ENCODE measurements at places on chromosomes 7 and 10.

GRCh38 chr10:19862811-19863515 is 46.7 kb downstream of the PLXDC2 start:
- DNase-seq = no peak

DNA sequence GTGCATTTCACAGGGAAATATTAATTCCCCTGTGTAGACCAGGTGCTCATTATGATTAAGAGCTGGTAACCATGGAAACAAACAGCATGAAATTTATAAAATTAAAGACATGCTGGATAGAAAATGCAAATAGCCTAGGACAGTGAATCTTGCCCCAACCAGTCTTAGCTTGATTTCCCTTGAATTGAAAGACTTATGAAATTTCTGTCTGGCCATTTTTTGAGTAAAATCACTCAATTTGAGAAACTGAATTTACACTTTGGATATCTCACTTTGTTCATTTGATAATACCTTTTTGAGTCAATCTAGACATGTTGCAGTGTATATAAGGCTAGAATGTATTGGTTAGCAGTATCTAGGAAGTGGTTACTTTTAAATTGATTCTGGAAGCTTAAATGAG is 4.4 kb upstream of the SMIM30 start:
- DNase-seq = no peak

- no peak for DNase-seq
Observed at GRCh38 chr10:92544296-92544695, 29.6 kb downstream of the IDE start.

GRCh38 chr7:126119981-126120380 is 1132.8 kb downstream of the GRM8 start:
- DNase-seq = no peak

- no peak for DNase-seq
Observed at GRCh38 chr10:86952106-86952505, 5.3 kb downstream of the MMRN2 start.

DNA sequence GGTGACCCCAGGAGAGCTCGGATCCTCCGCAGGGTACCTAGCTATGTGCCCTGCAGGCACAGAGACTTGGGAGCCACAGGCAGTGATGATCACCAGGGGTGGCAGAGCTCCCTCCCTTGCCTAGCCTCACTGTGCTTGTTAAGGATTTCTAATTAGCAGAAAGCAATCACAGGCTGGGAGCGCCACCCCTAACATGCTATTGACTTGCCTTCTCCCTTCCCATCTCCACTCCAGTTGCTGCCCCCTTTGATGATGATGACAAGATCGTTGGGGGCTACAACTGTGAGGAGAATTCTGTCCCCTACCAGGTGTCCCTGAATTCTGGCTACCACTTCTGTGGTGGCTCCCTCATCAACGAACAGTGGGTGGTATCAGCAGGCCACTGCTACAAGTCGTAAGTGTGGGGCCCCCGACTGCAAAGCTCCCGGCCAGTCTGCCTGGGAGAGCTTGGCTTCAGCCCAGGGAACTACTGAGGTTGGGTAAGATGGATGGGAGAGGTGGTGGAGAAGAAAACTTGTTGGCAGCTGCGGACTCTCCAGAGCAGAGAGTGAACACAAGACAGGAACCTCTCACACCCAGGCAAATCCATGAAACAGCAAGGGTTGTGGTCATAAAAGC is 1.2 kb downstream of the PRSS1 start:
- peak; percentile 25 for DNase-seq

GRCh38 chr7:7932553-7932952 is 36.0 kb upstream of the GLCCI1 start:
- no peak for DNase-seq

GRCh38 chr10:79055100-79055782 is 13.5 kb upstream of the ZMIZ1 start:
- no peak for DNase-seq

- DNase-seq = no peak
Observed at GRCh38 chr7:132380059-132380458, 196.2 kb downstream of the PLXNA4 start.

DNA sequence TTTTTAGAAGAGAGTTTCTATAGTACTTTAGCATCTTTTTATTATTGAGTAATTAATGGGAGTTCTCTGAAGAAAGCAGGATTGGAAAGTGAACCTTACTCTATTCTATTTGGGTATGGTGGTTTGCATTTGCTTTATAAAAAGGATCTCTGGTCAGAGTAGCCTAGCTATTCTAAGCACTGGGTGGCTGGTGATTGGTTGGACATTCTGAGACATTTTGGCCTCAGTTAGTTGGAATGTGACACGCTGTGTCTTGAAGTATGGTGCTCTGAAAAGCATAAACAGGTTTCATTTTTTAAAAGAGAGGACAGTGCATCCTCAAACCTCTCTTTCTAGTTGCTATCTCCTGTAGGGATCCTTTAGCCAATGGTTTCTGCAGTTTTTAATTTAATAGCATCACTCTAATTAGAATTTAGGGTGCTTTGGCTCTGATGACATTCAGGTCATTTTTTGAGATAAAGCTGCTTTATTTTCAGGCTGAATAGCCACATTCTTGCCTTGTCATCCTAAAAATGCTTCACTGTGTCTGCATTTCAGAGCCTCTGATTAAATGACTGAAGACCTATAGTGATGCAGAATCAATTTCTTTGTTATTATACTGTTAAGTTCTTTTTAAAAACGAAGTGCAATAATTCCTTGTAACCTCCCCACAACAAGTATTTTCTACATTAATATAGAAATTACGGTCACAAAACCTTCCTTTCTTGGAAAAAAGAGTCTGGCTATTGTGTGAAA is 20.6 kb downstream of the TMEM178B start:
- DNase-seq = no peak

DNA sequence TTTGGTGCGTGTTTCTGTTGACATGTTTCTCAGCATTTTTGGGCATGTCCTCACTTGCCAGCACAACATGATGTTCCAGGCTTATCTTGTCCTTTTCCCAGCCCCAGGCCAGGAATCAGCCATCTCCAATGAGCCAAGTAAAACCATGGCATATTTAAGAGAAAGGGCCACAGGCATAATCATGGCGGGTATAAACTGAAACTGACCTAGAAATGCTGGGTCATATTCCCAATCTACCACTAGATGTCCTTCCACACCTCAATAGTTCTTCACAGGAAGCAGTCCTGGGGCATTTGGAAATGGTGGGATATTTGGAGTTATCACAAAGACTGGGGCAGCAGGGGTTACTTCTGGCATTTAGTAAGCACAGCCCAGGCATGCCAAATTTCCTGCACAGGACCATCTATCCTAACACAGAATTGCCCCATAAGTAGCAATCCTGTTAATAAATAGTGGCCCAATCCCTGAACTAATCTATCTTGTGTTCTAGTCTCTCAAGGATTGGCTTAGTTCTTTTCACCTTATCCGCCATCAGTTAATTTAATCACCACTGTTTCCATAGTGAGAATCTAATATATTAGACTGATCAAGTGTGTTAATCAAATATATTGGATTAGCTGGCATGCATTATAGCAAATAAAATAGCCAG is 101.6 kb downstream of the NPSR1 start:
- no peak for DNase-seq

DNA sequence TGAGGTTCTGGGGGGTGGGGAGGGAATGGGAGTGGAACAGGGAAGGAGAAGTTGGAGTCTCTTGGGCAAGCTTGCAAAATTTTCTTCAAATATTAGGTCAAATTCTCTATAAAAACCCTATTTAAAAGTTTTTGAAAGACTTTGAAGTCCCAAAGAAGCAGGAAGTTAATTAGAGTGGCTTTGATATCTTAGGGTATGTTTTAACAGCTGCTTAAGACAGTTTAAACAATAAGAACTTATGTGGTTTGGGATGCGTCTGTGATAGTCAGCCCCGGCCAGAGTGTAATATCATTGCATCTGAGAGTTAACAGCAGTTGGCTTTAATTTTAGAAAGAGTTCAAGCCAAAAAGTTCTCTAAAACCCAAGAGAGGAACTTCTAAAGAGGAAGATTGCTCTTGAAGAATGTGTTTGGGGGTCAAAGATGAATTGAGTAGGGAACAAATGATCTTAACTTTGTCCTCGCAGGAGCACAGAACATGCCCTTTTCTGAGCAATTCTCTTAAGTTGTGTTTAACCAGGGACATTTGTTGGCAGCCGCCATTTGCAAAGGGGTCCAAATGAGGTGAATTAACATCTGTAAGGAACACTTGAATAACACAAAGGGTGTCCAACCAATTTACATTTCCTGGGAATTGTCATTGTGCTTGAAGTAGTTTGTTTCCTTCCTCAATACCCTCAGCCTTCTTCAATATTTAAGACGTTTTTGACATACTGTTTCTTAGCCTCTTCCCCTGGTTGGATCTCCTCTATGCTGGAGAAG is 182.4 kb downstream of the PTEN start:
- DNase-seq = no peak

- DNase-seq = no peak
Observed at GRCh38 chr7:5303061-5303460, 20.3 kb downstream of the SLC29A4 start.

GRCh38 chr10:114166494-114166893 is 7.5 kb downstream of the CCDC186 start:
- no peak for DNase-seq

DNA sequence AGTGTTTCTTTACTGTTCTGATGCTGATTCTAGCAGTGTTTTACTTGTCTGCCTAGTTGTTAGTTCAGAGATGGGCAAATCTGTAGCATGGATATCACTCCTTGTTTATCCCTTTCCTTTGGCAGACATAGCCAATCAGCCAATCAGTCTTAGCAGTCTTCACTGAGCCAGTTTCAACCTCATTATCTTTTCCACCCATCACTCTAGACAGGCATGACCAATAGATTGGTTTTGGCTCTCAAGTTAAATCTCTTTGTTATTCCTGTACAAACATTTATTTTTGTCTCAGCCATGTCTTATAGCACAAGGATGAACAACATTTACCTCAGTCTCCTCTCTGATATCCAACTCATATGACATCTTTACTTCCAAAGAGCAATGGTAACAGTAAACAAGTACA is 109.5 kb downstream of the PRKG1 start:
- DNase-seq = no peak

- no peak for DNase-seq
Observed at GRCh38 chr7:768881-769504, 41.9 kb upstream of the PRKAR1B start.

- no peak for DNase-seq
Observed at GRCh38 chr10:132383101-132383500, 13.9 kb upstream of the PWWP2B start.

GRCh38 chr10:34526758-34527730 is 288.1 kb downstream of the PARD3 start:
- DNase-seq = no peak

DNA sequence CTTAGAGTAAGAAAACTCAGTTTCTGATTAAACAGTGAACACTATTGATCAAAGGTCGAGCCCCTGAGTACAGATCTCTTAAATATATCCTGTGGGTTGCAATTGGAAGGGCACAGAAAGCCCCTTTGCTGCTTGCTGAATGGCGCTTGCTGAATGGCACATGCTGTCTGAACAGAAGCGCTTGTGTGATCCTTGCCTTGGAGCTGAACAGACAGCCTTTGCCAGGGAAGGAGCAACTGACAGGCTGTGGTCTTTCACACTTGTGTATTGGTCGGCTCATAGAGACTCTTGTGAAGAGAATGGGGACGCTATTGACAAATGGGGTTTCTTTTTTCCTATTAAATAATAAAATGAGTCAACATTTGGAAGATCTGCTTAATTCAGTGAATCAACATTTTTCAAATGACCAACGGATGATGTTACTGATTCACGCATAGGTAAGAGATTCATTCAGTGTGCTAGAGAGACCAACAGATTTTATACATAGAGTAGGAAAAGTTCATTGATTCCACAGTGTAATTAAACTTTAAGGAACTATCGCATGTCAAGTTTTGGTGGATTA is 99.4 kb upstream of the TNS3 start:
- DNase-seq = no peak

- DNase-seq = peak; percentile 62
Observed at GRCh38 chr7:47725031-47725780, 143.3 kb upstream of the TNS3 start.

GRCh38 chr7:157150882-157151281 is 12.2 kb downstream of the UBE3C start:
- no peak for DNase-seq

DNA sequence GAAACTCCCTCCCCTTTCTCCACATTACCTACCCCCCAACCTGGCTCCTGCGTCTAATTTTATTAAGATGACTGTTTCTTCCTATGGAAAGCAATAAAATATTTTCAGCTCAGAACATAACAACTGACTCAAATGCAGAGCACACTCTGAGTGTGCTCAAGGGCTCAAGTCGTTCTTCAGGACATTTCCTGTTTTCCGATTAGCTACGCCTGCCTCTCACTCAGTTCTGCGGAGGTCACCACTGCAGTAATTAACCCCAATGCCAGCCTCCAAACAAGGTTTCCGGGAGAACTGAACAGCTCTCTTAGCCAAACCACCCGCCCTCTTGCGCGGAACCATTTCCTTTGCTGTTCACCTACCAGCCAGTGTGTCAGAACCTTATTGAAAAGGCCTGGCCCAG is 19.3 kb downstream of the MYOF start:
- no peak for DNase-seq

- no peak for DNase-seq
Observed at GRCh38 chr10:110002801-110003523, 4.8 kb upstream of the ADD3 start.

DNA sequence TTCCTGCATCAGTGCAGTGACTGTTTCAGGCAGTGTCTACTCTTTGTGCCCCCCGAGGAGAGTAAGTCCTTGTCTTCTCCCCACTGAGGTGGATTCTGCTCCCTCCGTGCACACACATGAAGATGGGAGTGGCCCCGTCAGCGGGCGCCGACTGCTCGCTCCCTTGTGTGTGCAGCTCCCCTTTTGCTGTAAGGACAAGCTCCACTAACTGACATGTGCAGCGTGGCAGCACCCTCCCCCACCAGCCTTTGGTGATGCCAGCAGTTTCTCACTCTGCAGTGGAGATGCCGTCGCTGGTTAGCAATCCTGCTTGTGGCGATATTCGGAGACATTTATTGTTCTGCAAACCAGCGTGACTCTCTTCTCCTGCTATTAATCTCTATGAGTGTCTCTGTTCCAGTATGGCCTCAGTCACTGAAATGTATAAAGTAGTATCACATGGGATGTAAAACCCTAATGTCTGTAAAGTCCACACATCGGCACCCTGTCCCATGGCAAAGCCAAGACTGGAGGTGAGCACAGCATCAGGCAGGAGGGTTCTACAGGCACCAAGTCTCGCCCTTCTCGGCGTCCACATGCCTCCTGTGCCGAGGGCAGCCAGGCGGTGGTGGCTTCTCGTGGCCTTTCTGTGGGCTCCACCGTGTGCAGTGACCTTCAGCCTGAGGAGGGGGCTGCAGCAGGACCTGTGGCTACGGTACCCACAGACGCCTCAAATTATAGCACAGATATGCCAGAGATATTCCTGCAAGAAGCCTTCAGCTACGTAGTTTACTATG is 202.7 kb downstream of the EBF3 start:
- DNase-seq = peak; percentile 67

DNA sequence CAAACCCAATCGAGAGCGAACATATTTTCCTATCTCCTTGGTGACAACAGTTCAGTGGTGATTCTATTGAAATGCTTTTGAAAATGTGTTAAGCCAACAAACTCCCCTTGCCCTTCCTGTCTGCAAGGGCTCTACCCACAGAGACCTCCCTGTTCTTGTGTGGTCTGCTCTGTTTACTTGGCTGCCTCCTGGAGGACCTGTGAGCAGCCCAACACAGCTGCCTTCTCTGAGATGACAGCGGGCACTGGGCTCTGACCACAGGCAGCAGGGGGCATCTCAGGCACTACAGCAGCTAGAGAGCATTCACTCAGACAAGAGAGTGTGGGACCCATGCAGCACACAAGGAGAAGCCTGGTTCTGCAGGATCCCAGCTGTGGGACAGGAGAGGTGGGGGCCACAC is 416.4 kb downstream of the TCERG1L start:
- no peak for DNase-seq
